ENCODE measurements at places on chromosomes 7 and 10. TPM values are rescaled to one million over a fixed set of nuclear protein-coding genes. Genes with fewer than 3 reads are reported as not detected.

CHAT gene
- not detected for total RNA-seq

CBLL1 gene
- total RNA-seq: 47.6 TPM

SKIDA1 gene
- total RNA-seq: 0.53 TPM

ZNF485 gene
- 1.4 TPM for total RNA-seq

CPA2 gene
- total RNA-seq: not detected

HOXA6 gene
- not detected for total RNA-seq

KAT6B gene
- total RNA-seq: 5.2 TPM

POLR2J gene
- 45.6 TPM for total RNA-seq

CNNM1 gene
- not detected for total RNA-seq

NPFFR1 gene
- total RNA-seq: not detected

ENO4 gene
- total RNA-seq: 0.22 TPM

CYP17A1 gene
- not detected for total RNA-seq

TUBGCP2 gene
- total RNA-seq: 29.3 TPM

CALHM1 gene
- not detected for total RNA-seq

TLX1 gene
- total RNA-seq: not detected

ABCC2 gene
- 0.69 TPM for total RNA-seq

DLG5 gene
- 60.3 TPM for total RNA-seq

DCLRE1A gene
- 18.1 TPM for total RNA-seq

SEMA3E gene
- total RNA-seq: 3.6 TPM

LIPN gene
- total RNA-seq: not detected

PTPRE gene
- 4.7 TPM for total RNA-seq

GIMAP4 gene
- total RNA-seq: not detected

ZNF735 gene
- total RNA-seq: not detected

ZNF425 gene
- 1.9 TPM for total RNA-seq

SCART1 gene
- total RNA-seq: not detected

HEPACAM2 gene
- total RNA-seq: not detected

ARHGAP22 gene
- total RNA-seq: 8.2 TPM

FAM25C gene
- total RNA-seq: not detected

HMX3 gene
- not detected for total RNA-seq

SNCG gene
- 8.8 TPM for total RNA-seq

OR9A2 gene
- not detected for total RNA-seq

COL17A1 gene
- total RNA-seq: 2.4 TPM

JAZF1 gene
- 28.3 TPM for total RNA-seq

SRPK2 gene
- total RNA-seq: 65.4 TPM

GPR26 gene
- not detected for total RNA-seq

Measured in A172 (cell line).